ENCODE measurements at places on chromosomes 16 and 17. TPM values are rescaled to one million over a fixed set of nuclear protein-coding genes. Genes with fewer than 3 reads are reported as not detected.

GRCh38 chr16:89361751-89362539, 128.4 kb downstream of the ANKRD11 start:
- peak; percentile 41 for DNase-seq

GRCh38 chr16:87675111-87675719, 72.9 kb downstream of the JPH3 start:
- DNase-seq: no peak

DNA sequence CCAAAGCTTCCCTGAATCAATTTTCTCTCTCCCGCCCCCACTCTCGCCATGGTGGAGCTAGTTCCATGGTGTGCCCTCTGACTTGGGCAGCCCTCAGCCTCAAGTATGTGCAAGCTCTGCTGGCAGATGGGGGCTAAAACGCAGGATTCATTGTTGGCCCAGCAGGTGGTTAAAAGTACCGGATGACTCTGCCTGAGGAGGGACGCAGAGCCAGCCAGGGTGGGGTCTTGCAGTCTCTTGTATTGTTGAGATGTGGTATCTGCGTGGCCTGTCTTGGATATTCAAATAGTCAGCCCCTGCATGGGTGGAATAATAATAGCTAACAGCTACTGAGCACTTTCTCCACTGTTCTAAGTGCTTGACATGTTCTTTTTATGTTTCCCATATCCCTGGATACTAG, 36.7 kb upstream of the CPNE2 start:
- DNase-seq: no peak

DNA sequence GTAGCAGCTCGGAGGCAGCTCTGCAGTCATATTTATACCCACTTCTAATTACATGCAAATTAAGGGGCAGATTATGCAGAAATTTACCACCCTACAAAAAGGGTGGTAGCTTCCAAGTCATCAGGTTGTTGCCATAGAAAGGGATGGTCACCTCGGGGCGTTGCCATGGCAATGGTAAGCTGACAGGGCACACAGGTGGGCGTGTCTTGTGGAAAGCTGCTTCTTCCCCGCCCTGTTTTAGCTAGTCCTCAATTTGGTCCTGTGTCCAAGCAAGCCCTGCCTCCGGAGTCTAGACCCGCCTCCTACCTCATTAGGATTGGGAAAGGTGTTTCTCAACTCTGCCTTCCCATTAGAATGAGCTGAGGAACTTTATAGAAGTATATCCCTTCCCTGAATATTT, 98.7 kb downstream of the HS3ST2 start:
- DNase-seq: no peak

DNA sequence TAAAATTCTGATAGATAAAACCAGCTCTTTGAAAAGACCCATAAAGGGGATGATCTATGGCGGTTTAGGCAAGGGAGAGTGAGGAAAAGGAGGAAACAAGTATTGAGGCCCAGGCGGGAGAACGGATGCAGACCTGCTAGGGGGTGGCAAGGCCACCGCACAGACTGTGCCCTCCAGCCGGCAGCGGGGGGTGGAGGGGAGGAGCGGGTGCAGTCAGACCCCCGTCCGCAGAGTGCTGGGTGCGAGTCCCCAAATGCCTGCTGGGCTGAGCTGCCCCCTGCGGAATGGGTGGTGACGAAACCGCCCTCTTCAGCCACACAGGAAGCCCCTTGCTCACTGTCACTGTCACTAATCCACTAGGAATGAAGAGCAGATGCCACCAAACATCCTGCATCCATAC, 46.0 kb downstream of the LMF1 start:
- DNase-seq: no peak

- no peak for DNase-seq
Measured at GRCh38 chr16:15564604-15565339, 78.2 kb downstream of the MARF1 start.

GRCh38 chr16:55439101-55439690, 39.8 kb upstream of the MMP2 start:
- no peak for DNase-seq

- no peak for DNase-seq
Measured at GRCh38 chr17:70171159-70171558, 1.8 kb downstream of the KCNJ2 start.

GRCh38 chr17:17783116-17783824, 53.5 kb downstream of the SREBF1 start:
- DNase-seq: peak; percentile 52

GRCh38 chr17:12691173-12691572, 25.5 kb downstream of the MYOCD start:
- DNase-seq: no peak

- no peak for DNase-seq
Measured at GRCh38 chr16:86261379-86261778, 248.9 kb upstream of the FOXF1 start.

The PKMYT1 gene
- total RNA-seq: 0.47 TPM

The WFDC1 gene
- total RNA-seq: not detected

The TMEM204 gene
- 22.1 TPM for total RNA-seq

The ACE gene
- 10.2 TPM for total RNA-seq
